GM12878 (cell line): ENCODE measurements at places on chromosomes 13 and 19. TPM values are rescaled to one million over a fixed set of nuclear protein-coding genes. Genes with fewer than 3 reads are reported as not detected.

The CPAMD8 gene
- total RNA-seq, result 0.13 and 0.97 TPM in 2 replicates

GRCh38 chr13:60755380-60756163 is 358.6 kb downstream of the TDRD3 start:
- no peak for DNase-seq

DNA sequence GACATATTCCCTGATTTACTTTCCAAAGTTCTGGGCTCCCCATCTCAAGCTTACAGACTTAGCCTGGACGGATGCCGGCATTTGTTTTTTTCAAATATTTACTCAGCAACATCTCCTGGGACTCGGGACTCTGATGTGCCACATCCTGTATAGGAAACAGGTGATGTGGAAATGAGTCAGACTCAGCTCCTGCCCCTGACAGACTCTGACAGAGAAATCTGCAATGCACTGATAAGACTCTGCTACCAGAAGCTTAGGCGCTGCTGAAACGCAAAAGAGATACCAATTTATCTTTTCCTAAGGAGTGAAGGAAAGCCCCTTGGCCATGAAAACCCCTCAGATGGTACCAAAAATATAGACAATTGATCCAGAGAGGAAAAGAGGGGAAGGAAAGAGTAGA is 16.2 kb downstream of the LAIR2 start:
- peak; percentile 73 for DNase-seq

GRCh38 chr19:46133777-46134241 is 9.3 kb upstream of the IGFL3 start:
- no peak for DNase-seq

DNA sequence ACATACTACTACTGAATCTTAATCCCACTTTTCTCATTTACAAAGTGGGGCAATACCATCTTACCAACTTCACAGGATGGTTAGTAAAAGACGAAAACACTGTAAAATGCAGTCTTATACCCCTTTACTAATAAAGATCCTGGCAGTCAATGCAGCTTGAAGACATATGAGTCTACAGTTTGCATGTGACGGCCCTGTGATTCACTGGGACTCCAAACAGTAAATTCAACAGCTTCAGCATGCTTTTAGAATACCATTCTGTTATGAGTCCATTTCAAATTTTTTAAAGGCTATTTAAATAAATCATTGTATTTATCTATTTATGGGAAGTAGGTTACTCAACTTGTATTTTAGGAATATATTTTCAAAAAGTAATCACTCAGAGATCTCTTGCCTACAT is 629.1 kb downstream of the LIG4 start:
- no peak for DNase-seq

DNA sequence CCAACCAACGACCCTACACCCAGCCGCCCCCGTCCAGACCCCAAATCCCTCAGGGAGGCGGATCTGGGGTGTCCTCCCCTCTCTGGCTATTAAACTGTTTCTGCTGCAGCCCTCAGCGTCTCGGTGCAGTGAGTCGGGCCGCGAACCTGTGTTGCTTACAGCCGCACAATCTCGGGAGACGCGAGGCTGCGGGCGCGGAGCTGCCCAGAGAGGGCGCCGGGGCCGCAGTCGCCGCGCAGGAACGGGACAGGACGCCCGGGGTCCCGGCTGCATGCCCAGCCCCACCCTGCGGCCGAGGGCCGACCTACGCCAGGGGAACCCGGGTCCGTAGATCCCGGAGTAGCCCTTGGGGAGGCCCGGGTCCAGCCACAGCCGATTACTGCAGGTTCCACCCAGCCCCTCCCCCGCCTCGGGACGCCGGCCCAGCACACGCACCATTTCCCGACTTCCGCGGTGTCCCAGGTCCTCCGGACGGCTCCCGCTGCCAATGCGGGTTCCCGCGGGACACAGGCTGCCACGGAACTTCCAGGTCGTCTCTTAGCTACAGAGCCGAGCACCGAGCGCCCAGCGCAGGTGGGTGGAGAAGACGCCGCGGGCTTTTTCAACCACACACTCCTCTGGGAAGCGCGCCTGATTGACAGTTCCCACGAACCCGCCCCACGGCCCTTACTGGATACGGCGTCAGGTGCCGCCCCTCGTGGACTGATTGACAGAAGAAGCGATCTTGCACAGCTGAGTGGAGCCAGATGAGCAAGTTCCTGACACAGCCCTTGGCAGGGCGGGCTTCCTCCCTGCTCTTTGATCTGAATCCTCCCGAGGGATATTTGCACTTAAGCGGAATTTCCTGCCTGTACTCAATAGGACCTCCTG is at the start of gene ZNF799:
ZNF799 (minus strand) TSS at position 639 of the 870 bp plus-strand sequence; CDS start at position 438, 201 bp downstream.
- DNase-seq, result peak; percentile 81

GRCh38 chr19:4534836-4535658 is at the start of gene PLIN5:
TSS of gene PLIN5 (minus strand) at chr19:4535224. CDS start at chr19:4534074, 1,150 bp downstream.
- peak; percentile 3 for DNase-seq

DNA sequence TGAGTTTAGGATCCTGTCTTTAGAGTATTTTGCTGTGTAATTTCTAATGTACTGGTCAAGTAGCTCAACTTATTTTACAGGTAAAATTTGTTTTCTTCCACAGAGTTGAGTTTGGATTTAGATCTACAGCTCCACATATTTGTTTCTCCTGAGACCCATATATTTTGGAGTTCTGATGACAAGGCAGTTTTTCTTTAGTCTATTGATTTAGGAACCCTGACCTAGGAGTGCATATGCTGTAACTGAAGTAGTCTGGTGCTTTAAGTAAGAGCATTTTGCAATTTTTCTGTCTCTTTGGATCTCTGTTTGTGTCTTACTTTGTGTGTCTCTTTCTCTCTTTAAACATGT is 19.5 kb upstream of the SPRY2 start:
- DNase-seq, result no peak

GRCh38 chr13:95197548-95197947 is 103.7 kb downstream of the ABCC4 start:
- no peak for DNase-seq
